ENCODE measurements at places on chromosomes 6 and 20. TPM values are rescaled to one million over a fixed set of nuclear protein-coding genes. Genes with fewer than 3 reads are reported as not detected.

DLL1 gene
- total RNA-seq = 0.26 TPM

GRCh38 chr6:169811072-169811471, 59.6 kb downstream of the ERMARD start:
- no peaks in the 10 kb centered on the region for H3K27me3 ChIP-seq
- no peak overlapping the region for H3K4me3 ChIP-seq
- no peak overlapping the region for H3K27ac ChIP-seq
- no peaks in the 10 kb centered on the region for H3K36me3 ChIP-seq
- DNase-seq = no peak

BPIFB1 gene
- not detected for total RNA-seq

GRCh38 chr6:130537447-130537846, 171.6 kb downstream of the TMEM200A start:
- no peaks in the 10 kb centered on the region for H3K36me3 ChIP-seq
- DNase-seq = no peak
- no peaks in the 10 kb centered on the region for H3K27me3 ChIP-seq
- no peak overlapping the region for H3K4me3 ChIP-seq
- H3K4me1 ChIP-seq = no peaks in the 10 kb centered on the region

LTA gene
- 128 TPM for total RNA-seq

PGC gene
- total RNA-seq = not detected

ID4 gene
- not detected for total RNA-seq

DNA sequence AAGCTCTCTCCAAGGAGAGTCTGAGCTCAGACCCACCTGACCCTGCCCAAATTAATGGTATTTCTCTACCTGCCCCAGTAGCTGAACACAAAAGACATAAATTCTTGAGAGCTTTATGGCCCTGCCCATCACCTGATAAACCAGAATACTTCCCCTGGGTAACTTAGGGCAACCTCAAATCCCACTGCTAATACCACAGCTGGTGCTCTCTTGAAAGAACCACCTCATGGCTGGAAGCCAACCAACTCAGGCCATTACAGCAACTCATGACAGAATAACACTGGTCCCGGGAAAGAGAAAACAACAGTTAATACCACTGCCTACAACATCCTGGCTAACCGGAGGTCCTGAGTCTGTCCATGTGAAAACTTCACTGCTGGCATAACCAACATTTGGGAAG, 328.6 kb downstream of the NKAIN2 start:
- no peak overlapping the region for H3K27ac ChIP-seq
- no peak overlapping the region for H3K4me3 ChIP-seq
- DNase-seq = no peak
- no peaks in the 10 kb centered on the region for H3K4me1 ChIP-seq
- no peaks in the 10 kb centered on the region for H3K27me3 ChIP-seq
- no peaks in the 10 kb centered on the region for H3K36me3 ChIP-seq

GRCh38 chr6:168107191-168107983, 28.4 kb upstream of the FRMD1 start:
- no peaks in the 10 kb centered on the region for H3K36me3 ChIP-seq
- no peaks in the 10 kb centered on the region for H3K4me1 ChIP-seq
- H3K4me3 ChIP-seq = no peak overlapping the region
- H3K27ac ChIP-seq = no peak overlapping the region
- H3K27me3 ChIP-seq = no peaks in the 10 kb centered on the region
- DNase-seq = no peak

CDKN1A gene
- total RNA-seq = 4.5 TPM

DNA sequence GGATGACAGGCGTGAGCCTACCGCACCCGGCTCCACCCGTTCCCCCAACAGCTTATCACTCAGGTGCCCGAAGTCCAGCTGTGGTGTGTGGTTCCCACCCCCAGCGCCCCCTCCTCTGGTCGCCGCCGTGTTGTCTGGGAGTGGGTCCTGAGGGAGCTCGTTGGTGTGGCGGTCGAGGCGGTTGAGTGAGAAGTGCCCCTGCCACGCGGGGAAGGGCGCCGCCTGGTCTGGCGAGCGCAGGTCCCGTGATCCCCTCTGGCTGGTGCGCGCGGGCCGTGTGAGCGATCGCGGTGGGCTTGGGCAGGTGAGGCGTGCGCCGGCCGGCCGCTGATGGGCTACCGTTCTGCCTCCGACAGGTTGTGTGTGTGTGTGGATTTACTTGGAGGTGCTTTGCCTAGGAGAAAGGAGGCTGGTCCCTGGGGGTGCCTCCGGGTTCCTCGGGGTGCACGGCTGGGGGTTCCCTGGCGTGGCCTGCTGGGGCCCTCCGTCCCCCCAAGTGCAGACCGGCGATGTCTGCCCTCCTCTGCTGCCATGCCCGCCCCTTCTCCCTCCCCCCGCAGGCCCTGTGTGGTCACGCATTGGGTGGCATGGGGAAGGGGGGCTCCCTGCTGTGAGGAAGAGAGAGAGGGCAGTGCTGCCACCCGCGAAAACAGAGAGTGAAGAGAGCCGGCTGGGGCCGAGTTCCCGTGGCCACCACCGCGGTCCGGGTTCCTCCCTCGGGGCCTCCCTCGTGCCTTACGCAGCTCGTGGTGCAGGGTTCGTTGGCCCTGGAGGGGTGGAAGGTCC, 336.0 kb upstream of the DEFB115 start:
- no peaks in the 10 kb centered on the region for H3K27me3 ChIP-seq
- H3K4me3 ChIP-seq = no peak overlapping the region
- DNase-seq = no peak
- no peaks in the 10 kb centered on the region for H3K36me3 ChIP-seq
- H3K4me1 ChIP-seq = no peaks in the 10 kb centered on the region

SLC22A16 gene
- total RNA-seq = not detected

GRCh38 chr6:157727629-157728182, 95.3 kb upstream of the SNX9 start:
- H3K36me3 ChIP-seq = no peaks in the 10 kb centered on the region
- no peak overlapping the region for H3K4me3 ChIP-seq
- no peaks in the 10 kb centered on the region for H3K4me1 ChIP-seq
- H3K27me3 ChIP-seq = no peaks in the 10 kb centered on the region
- H3K27ac ChIP-seq = no peak overlapping the region

LAMA2 gene
- total RNA-seq = 0.04 TPM

DNA sequence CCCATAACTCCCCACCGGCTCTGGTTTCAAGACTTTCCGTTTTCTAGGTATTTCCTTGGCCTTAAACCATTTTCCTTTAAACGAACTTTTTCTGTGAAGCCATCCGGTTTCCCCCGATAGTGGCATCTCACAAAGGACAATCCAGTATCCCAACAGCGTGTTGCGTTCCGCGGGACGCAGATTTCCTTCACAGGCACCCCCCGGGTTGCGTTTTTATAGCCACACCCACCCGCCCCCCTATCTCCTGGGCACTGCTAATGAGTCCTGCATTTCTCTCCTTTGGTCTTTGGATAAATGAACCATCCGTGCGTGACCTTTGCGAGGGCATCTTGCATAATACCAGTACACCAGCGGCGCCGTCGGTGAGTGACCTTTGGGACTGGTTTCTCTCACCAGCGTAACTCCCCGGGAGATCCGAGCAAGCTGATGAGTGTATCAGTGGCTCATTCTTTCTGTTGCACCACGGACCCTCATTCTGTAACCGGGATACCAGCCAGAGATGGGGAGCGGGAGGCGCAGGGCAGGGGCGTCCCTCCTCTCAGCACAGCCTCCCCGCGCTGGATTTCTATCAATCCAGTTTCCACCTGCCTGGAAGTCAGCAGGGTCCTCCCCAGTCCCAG, 586 bp upstream of the NQO2 start:
- H3K27ac ChIP-seq = no peak overlapping the region
- no peaks in the 10 kb centered on the region for H3K36me3 ChIP-seq
- peak overlapping the region; percentile 66 for H3K4me3 ChIP-seq

GRCh38 chr6:51265426-51265825, 446.8 kb downstream of the TFAP2B start:
- no peaks in the 10 kb centered on the region for H3K4me1 ChIP-seq
- no peak overlapping the region for H3K27ac ChIP-seq
- no peaks in the 10 kb centered on the region for H3K27me3 ChIP-seq
- H3K4me3 ChIP-seq = no peak overlapping the region

DNA sequence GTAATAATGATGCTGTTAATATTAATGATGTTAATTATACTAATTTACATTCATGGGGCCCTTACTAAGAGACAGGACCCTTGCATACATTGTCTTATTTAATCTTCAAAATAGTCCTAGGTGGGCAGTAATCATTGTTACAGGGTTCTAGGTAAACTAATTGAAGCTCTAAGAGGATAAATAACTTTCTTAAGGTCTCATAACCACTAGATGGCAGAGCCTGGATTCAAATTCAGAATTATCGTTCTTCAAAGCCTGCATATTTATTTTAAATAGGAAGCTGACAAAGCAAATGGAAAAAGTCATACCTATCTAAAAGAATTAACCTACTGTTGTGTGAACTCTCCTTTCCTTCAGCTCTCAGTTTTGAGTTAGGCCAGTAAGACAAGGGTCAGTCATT, 23.5 kb downstream of the PTCHD4 start:
- H3K4me1 ChIP-seq = no peaks in the 10 kb centered on the region
- peak; percentile 59 for DNase-seq
- no peaks in the 10 kb centered on the region for H3K27me3 ChIP-seq

MOG gene
- not detected for total RNA-seq

- H3K36me3 ChIP-seq = no peaks in the 10 kb centered on the region
- peaks cover 21% of the 10 kb centered on the region for H3K4me1 ChIP-seq
- H3K27ac ChIP-seq = no peak overlapping the region
- no peak overlapping the region for H3K4me3 ChIP-seq
- no peak for DNase-seq
Measured at GRCh38 chr20:41960166-41960565, 342.0 kb upstream of the CHD6 start.

CYB5R4 gene
- 37.0 TPM for total RNA-seq

DNA sequence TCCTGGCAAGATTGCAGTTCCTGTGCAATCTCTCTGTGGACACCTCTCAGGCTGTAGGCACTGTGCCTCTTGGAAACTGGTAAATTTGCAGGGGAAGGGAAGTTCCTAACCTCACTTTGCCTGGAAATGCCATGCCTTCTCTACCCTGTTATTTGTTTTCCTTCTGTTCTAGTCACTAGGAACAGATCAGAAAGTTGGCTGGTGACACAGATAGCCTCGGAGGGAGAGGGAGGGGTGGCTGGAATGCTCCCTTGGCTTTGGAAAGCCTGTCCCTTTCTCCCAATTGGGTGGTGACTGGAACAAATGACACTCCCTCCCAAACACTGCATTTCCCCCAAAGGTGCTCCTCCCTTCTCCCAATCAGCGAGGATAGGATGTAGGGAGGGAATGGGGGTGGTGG, 131.5 kb upstream of the F13A1 start:
- H3K27me3 ChIP-seq = no peaks in the 10 kb centered on the region
- no peak for DNase-seq
- no peak overlapping the region for H3K27ac ChIP-seq
- H3K4me3 ChIP-seq = no peak overlapping the region
- peaks cover 4% of the 10 kb centered on the region for H3K4me1 ChIP-seq
- H3K36me3 ChIP-seq = no peaks in the 10 kb centered on the region

DNA sequence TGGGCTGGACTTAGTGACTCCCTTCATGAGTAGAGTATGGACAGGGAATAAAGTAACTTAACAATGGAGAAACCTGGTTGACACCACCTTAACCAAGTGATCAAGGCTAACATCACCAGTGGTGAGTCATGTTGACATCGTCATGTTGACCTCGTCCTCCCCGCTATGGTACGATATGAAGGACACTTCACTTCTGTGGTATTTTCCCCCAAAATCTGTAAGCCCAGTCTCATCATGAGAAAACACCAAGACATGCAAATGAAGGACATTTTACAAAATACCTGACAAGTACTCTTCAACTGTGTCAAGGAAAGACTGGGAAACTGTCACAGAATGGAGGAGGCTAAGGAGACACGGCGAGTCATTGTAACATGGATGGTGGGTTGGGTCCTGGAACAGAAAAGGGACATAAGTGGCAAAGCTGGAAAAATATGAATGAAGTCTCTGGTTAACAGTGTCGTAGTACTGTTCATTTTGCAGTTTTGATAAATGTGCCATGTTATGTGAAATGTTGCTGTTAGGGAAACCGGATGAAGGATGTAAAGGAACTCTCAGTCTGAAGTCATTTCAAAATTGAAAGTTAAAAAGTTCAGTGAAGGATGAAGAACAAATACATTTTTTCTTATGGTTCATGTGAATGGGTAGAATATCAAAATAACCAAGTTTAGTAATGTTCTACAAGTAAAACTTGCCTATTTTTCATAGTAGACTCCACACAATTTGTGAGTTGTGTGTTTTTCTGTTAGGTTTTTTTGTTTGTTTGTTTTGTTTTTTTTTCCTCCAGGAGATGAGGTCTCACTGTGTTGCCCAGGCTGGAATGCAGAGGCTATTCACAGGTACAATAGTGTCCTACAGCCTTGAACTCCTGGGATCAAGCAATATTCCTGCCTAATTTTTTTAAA, 247.5 kb downstream of the TMEM242 start:
- DNase-seq = no peak
- no peak overlapping the region for H3K4me3 ChIP-seq
- H3K27ac ChIP-seq = peak overlapping the region; percentile 94
- peaks cover 95% of the 10 kb centered on the region for H3K4me1 ChIP-seq

GRCh38 chr6:77470983-77471382, 7.7 kb upstream of the HTR1B start:
- DNase-seq = no peak
- no peak overlapping the region for H3K4me3 ChIP-seq
- no peaks in the 10 kb centered on the region for H3K36me3 ChIP-seq
- no peak overlapping the region for H3K27ac ChIP-seq
- no peaks in the 10 kb centered on the region for H3K27me3 ChIP-seq

- H3K36me3 ChIP-seq = no peaks in the 10 kb centered on the region
- H3K4me3 ChIP-seq = no peak overlapping the region
- H3K27ac ChIP-seq = no peak overlapping the region
- H3K27me3 ChIP-seq = peaks cover 2% of the 10 kb centered on the region
- no peaks in the 10 kb centered on the region for H3K4me1 ChIP-seq
Measured at GRCh38 chr20:54131675-54132611, 41.8 kb downstream of the CYP24A1 start.

- no peak overlapping the region for H3K27ac ChIP-seq
- no peak overlapping the region for H3K4me3 ChIP-seq
- no peaks in the 10 kb centered on the region for H3K27me3 ChIP-seq
- no peak for DNase-seq
- no peaks in the 10 kb centered on the region for H3K36me3 ChIP-seq
Measured at GRCh38 chr20:58102261-58102660, 126.2 kb downstream of the ANKRD60 start.

GINS1 gene
- total RNA-seq = 10.2 TPM

MYMX gene
- not detected for total RNA-seq

GUCA1A gene
- total RNA-seq = not detected

- no peak overlapping the region for H3K27ac ChIP-seq
- no peak overlapping the region for H3K4me3 ChIP-seq
- no peaks in the 10 kb centered on the region for H3K36me3 ChIP-seq
- H3K27me3 ChIP-seq = no peaks in the 10 kb centered on the region
- no peak for DNase-seq
Measured at GRCh38 chr6:154572556-154572955, 62.1 kb upstream of the CNKSR3 start.

DNA sequence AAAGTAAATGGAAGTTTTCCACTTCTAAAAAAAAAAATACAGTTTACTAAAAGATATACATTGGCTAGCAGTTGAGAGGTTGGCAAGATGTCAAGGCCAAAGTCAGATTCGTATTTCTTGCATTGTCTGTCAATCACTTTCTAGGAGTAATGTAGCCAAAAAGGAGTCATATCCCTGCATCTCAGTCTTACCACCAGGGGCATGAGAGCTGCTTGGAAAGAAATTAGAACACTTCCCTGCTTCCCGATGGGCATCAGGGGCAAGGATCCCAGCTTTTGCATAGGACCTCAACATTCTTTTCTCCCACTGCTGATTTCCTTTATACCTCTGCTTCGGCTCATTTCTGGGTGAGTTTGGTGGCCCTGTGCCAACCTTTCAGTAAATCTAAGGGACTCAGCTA, 581.0 kb upstream of the MAP3K7 start:
- H3K4me3 ChIP-seq = no peak overlapping the region
- H3K27me3 ChIP-seq = no peaks in the 10 kb centered on the region
- no peaks in the 10 kb centered on the region for H3K4me1 ChIP-seq

GRCh38 chr6:167046861-167047495, 47.8 kb downstream of the CEP43 start:
- H3K4me3 ChIP-seq = peak overlapping the region; percentile 51
- H3K4me1 ChIP-seq = peaks cover 27% of the 10 kb centered on the region
- H3K27ac ChIP-seq = peak overlapping the region; percentile 46
- no peaks in the 10 kb centered on the region for H3K27me3 ChIP-seq

Data from Karpas-422 (cell line).